ENCODE measurements at places on chromosomes 5 and 9.
A peak's percentile ranks its signal among the peaks of the same experiment; 100 is the strongest.

GRCh38 chr9:4680750-4681149 is 1.4 kb downstream of the CDC37L1 start:
- DNase-seq, result no peak

- DNase-seq, result no peak
Measured at GRCh38 chr5:154477382-154478223, 424 bp downstream of the HAND1 start.

DNA sequence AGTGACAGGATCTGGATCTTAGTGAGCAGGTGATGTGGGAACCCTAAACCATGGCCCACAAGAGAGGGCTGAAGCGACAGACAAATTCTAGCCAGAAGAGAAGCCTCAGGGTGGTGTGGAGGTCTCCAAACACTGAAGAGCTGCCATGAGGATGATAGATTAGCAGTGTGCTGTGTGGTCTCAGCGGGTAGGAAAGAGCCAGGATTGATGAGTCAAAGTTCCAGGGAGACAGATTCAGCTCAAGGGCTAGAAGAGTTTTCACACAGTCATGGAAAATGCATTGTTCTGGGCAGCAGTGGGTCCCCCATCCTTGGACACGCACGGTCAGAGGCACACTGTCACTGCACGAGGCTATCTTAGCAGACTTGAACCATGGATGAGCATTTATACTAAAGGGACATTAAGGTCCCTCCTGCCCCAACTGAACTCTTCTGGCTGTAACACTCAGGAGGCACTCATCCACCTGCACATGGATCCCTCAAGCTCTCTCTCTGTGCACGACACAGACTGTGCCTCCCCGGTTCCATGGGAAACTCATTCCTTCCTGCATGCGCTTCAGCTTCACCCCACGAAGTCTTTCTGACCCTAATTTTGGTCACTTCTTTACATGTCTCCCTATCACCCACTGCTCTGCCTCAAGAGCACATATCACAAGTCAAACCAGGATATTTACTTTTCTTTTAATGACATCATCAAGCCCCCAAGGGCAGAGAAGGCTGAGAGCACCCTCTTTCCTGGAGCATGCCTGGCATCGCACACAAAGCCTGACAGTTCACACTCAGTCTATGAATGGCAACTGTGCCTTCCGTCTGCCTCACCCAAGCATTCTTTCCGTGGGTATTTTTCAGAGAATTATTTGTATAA is 84.8 kb downstream of the TLE1 start:
- no peak for DNase-seq

DNA sequence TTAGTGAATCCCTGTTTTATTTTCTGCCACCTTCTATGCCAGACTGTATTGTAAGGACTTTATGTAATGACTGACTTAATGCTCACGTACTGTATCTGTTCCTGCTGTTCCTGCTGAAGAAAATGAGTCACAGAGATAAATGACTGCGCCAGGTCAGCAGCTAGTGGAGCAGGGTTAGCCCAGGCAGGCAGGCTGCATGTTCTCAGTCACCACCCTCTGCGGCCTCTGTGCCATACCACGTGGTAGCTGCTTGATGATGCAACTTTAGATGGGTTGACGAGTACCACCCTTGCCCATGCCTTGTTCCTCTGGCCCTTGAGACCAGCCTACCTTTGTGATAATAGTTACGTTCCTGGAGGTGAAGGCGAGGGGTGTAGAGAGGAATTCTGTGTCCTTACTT is 161.9 kb downstream of the TRIO start:
- DNase-seq, result peak; percentile 63

- peak; percentile 32 for DNase-seq
Measured at GRCh38 chr9:113669522-113670115, 206.1 kb downstream of the RGS3 start.

DNA sequence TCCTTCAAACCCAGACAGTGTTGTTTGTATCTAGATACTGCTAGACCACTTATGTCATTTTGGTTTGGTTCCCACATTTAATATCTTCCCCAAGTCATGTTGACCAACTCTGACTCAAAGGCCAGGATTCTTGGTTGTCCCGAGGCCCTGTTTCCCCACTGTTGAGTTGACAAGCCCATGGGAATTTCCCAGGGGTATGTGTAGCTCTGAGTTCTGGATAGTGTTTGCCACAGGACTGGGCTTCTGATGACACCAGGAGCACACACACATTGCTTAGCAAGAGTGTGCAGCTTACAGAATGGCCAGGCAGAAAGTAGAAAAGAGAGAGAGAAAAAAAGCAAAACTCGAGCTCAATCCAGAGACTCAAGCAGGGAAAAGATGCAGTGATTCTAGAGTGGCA is 214.4 kb downstream of the NXNL2 start:
- no peak for DNase-seq
